ENCODE measurements at places on chromosomes 4 and X.

DNA sequence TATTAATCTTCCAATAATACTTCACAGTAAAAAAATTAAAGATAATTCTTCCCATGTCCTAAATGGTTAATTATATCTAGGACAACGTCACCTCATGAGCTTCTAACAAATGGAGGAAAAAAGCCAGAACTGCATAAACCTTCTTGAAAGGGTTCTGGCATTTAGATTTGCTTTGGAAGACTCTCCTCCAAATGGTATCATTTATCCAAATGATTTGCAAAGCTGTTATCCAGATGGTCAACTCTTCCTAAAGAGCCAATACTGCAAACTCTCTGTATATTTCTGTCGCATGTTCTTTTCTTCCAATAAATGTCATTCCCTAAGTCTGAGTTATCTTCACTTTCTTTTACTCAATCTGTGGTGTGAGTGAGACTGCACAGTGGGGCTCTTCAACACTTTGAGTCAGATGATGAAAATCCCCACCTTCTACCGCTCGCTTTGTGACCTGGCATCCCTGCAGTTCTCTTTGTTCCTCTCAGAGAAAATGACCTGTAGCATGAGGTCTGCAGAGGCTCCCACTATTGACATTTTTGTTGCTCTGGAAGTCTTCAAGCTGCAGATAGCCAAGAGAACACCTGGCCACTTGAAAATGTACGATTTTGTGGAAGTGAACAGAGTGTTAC is 52.9 kb downstream of the TMEM150C start:
- no peak for DNase-seq

DNA sequence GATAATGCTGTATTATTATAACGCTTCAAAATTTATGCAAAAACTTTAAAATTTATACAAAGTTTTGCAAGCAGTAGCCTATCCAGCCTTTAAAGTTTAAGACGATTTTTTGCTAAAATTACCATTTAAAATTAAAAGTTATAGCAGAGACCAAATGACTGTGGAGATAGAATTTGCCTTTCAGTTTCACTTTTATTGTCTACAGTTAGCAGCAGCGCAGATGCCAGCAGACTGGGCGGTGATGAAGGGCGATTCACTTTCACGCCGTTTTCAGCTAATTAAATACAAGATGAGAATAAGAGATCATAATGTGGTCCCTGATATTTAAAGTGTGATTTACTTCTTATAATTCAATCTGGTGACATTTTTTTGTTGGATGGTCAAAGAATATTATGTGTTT is 1381.5 kb upstream of the ADGRL3 start:
- DNase-seq, result peak; percentile 55

GRCh38 chrX:20680998-20681397 is 414.3 kb upstream of the RPS6KA3 start:
- no peak for DNase-seq

DNA sequence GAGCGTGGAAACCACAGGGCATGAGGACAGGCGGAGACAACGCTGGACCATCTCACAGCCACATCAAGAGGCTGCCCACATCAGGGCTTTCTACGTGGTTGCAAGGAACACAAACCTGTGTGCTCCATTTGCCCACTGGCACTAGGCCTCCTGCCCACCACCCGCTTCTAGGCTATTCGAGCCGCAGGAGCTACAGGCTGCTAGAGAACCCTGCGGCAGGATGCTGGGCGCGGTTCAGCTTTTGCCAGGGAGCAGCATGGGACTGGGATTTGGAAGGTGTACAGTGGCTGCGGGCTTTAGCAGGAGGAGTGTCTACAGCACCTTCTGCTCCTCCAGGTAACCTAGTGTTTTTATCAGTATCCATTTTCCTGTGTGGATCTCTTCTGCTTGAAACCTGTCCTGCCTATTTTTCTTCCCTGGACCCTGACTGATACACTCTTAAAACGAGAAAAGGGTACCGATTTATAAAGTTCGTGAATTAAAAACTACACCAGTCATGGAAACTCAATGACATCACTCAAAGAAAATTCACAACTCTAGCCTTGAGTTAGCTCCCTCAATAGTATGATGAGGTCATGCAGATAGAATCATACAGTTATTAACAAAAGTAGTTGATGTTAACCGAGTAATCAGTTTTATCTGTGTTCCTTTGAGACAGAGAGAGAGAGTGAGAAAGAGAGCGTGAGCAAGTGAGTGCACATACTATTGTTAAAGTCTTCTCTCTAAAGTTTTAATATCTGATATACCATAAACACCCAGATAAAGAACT is 12.8 kb downstream of the NOP14 start:
- no peak for DNase-seq

- DNase-seq, result no peak
These were observed 121.3 kb downstream of the PRDM5 start for GRCh38 chr4:120801137-120801758.

GRCh38 chr4:77880784-77881183 is 18.2 kb downstream of the MRPL1 start:
- no peak for DNase-seq

DNA sequence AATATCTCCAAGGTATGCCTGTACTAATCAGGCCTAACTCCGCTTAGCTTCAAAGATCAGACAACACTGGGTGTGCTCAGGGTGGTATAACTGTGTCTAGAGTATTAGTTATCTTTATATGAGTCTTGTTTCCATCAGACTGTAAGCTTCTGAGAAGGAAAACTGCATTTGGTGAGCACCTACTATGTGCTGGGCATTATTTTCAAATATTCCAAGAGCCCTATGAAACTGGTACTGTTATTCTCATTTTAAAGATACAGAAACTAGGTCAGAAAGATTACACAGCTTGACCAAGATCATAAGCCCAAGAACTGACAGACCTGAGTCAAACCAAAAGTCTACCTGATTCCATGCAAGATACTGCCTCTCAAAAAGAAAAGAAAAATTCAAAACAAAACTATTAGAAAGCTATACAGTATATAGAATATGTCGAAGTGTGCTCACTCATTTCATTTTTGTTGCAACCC is 44.4 kb downstream of the LRBA start:
- DNase-seq, result no peak

DNA sequence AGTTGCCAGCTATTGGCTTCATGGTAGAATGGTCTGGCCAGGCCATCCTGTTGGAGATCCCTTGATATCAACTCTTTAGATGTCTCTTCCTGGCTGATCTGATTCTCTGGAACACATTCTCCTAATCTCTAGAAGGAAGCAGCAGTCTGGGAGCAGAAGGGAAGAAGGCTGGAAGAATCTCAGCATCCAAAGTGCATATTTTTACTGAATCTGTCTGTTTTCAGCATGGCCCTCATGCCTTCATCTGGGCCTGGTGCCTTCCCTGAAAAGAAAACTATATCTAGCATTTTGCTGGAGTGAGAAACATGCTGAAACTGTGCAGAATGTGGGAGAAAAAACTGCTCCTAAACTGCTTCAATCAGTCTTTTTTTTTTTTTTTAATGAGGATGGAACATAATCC is 148.7 kb downstream of the REPS2 start:
- no peak for DNase-seq

- no peak for DNase-seq
These were observed at the start of gene TAF7L for GRCh38 chrX:101290957-101291603. TAF7L (minus strand) TSS chrX:101291334; CDS start chrX:101287543, 3,791 bp downstream.

GRCh38 chr4:65391814-65392213 is 278.5 kb downstream of the EPHA5 start:
- no peak for DNase-seq

DNA sequence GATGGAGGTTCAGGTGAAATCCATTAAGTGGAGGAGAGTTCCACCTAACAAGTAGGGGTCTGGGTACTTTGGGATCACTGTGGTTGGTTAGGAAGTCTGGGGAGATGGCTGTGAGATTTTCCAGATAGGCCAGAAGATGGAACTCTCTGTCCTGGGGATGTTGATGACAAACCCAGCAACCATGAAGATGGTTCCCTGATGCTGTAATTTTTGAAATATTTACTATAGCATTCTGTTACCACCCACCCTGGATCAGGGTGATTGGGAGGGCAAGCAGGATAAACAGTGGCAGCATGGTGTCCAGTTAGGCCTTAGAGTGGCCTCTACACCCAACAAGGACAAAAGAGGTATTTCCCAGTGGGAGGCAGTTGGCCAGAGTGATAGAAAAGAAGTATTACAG is 15.9 kb upstream of the NELFA start:
- no peak for DNase-seq

- DNase-seq, result no peak
These were observed 77.4 kb downstream of the WDR19 start for GRCh38 chr4:39259571-39260330.

- DNase-seq, result no peak
These were observed 1729.9 kb upstream of the PCDH10 start for GRCh38 chr4:131419147-131419546.

- no peak for DNase-seq
These were observed 544.7 kb downstream of the NLGN4X start for GRCh38 chrX:5683996-5684395.

DNA sequence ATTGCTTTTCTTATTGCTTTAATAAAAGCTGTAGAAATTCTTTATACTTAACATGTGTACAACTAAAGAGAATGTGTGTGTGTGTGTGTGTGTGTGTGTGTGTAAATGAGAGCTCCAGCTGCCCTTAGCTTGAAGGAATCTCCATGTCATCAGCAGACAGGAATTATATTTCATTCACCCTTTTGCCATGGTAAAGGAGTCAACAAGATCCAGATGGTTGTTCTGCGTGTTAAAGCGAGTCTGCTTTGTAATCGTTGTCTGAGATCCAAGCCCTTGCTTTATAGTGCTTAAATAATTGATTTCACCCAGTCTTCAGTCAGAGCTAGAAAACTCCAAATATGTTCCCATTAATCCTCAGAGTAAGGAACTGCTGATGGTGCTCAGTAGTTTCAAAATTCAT is 285.5 kb downstream of the PDGFC start:
- no peak for DNase-seq

DNA sequence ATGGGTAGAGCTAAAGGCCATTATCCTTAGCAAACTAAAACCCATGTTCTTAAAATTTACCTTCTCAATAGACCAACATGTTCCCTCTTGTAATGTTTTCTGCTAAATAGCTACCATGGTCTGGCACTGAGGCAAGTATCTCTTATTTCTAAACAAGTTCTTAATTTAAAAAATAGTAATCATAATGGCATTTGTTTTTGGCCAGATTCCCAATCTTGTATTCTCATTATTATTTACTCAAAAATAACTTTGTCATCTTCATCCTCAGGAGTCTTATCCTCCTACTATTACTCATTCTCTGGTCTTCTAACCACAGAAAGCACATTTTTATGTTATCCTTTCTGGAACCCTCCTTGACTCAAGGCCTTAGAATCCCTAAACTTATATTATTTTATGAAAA is 931.2 kb downstream of the CCSER1 start:
- DNase-seq, result no peak

GRCh38 chr4:98778206-98778605 is 119.8 kb upstream of the TSPAN5 start:
- DNase-seq, result no peak

- DNase-seq, result no peak
These were observed 105.4 kb downstream of the MSN start for GRCh38 chrX:65772842-65773241.

- no peak for DNase-seq
These were observed 54.7 kb upstream of the ZXDA start for GRCh38 chrX:57964975-57965374.

GRCh38 chr4:20217951-20218350 is 33.8 kb upstream of the SLIT2 start:
- no peak for DNase-seq

- no peak for DNase-seq
These were observed 163.2 kb upstream of the ETNPPL start for GRCh38 chr4:108926061-108926460.

- no peak for DNase-seq
These were observed 31.4 kb downstream of the ANXA5 start for GRCh38 chr4:121665371-121665770.

GRCh38 chr4:38499101-38499500 is 164.9 kb upstream of the KLF3 start:
- no peak for DNase-seq

- no peak for DNase-seq
These were observed 262.7 kb downstream of the DHX15 start for GRCh38 chr4:24321616-24322015.

DNA sequence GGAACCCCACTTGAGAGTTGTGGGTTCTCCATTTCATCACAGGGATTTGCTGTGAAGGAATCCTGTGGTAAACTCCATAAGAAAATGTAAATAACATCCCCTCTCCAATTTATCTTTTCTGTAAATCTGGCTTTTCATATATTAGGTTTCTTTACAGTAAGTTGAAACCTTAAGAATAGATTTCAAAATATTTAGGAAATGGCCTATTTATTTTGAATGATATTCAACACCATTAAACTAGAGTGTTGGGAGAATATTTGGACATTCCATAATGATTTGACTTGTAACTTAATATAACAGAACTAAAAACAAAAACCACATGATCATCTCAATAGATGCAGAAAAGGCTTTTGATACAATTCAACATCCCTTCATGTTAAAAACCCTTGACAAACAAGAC is 197.3 kb upstream of the PGRMC2 start:
- no peak for DNase-seq

- DNase-seq, result no peak
These were observed 78.0 kb upstream of the MAD2L1 start for GRCh38 chr4:120144634-120145033.

GRCh38 chrX:132017431-132018185 is 5.5 kb upstream of the STK26 start:
- DNase-seq, result no peak

- no peak for DNase-seq
These were observed 50.3 kb upstream of the MAP3K15 start for GRCh38 chrX:19565605-19566004.

- no peak for DNase-seq
These were observed 42.5 kb downstream of the JADE3 start for GRCh38 chrX:46954716-46955115.

GRCh38 chr4:11355226-11355625 is 73.5 kb downstream of the HS3ST1 start:
- DNase-seq, result no peak

DNA sequence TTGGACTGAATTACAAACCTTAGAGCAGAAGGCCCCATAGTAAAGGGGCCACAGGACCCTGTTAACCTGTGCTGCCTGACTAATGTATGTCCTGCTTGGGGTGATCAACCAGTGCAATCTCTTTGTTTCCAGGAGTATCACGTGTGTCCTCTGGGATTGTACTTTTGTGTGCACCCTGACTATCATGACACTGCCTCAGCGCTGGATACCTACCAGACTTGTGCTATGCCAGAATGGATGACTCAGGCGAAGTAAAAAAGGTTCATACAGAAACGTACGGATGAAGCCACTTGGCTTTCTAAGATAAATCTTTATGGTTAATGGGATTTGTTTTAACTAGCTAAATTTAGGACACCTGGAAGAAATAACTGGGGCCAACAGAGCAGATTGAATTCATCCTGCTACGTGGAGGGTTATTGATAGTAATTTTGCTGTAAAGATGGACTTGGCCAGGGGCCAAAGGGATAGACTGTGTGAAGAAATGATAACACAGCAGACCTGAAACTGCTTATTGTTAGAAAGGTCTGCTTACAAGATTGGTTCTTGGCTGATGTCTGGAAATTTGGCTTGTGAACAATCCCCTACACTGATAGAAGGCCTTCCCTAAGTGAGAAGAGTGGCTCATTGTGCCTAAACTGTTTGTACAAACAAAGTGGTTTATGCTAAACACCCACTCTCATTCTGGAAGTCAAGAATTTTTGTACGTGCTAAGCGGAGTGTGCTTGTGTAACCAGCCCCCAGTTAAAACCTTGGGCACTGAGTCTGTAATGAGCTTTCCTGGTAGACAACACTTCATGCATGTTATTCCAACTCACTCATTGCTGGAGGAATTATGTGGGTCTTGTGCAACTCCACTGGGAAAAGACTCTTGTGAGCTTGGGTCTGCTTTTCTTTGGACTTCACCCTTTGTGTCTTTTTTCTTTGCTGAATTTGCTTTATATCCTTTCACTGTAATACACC is 750.5 kb upstream of the HTR2C start:
- DNase-seq, result no peak
